ENCODE measurements at places on chromosomes 5 and 9. TPM values are rescaled to one million over a fixed set of nuclear protein-coding genes. Genes with fewer than 3 reads are reported as not detected.
A peak's percentile ranks its signal among the peaks of the same experiment; 100 is the strongest.

DNA sequence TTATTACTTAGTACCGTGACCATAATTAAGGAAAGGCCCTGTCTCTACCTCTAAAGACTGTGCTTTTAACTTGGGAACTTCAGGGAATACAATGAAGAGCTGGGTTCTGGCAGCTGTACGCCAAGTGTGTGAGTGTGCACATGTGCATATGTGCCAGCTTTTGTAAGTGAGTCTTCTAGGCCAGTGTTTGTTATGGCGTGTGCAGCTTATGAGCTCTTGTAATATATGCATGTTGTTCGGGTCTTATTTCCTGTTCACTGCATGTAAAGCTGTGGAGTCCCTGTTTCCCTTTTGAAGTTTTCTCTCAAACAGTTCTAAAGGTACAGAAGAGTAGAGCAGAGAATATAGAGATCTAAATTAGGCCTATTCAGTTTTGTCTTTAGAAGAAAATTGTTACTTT is 30.5 kb downstream of the TGFBR1 start:
- DNase-seq, result no peak

GRCh38 chr5:160938532-160938931 is 86.5 kb upstream of the ATP10B start:
- no peak for DNase-seq

SAXO1 gene
- polyA plus RNA-seq, result 0.20 TPM

- DNase-seq, result no peak
Measured at GRCh38 chr5:117487556-117487955, 912.9 kb upstream of the SEMA6A start.

DNA sequence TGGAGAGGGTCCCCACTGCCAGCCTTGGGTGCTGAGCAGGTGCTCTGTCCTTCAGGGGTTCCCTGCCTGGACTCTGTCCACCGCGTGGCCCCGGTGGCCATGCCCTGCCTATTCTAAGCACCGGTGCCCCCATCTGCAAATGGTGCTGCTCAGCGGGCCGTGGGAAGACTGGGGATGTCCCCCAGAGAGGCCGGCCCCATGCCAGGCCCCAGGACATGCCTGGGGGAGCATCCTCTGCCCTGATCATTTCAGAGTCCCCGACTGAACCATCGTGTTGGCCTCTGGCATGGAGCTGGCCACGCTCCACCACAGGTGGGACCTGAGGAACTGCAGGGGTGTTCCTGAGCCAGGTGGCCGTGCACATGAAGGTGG is 64.7 kb downstream of the RXRA start:
- DNase-seq, result no peak

- DNase-seq, result peak; percentile 80
Measured at GRCh38 chr5:176629853-176630680, at the start of the genes EIF4E1B and SNCB. EIF4E1B (plus strand) TSS chr5:176630675; CDS start chr5:176642788, 12,113 bp downstream. SNCB (minus strand) TSS chr5:176630534; CDS start chr5:176629654, 880 bp downstream.

TNC gene
- 157 TPM for polyA plus RNA-seq

FRMPD1 gene
- 6.1 TPM for polyA plus RNA-seq

DNA sequence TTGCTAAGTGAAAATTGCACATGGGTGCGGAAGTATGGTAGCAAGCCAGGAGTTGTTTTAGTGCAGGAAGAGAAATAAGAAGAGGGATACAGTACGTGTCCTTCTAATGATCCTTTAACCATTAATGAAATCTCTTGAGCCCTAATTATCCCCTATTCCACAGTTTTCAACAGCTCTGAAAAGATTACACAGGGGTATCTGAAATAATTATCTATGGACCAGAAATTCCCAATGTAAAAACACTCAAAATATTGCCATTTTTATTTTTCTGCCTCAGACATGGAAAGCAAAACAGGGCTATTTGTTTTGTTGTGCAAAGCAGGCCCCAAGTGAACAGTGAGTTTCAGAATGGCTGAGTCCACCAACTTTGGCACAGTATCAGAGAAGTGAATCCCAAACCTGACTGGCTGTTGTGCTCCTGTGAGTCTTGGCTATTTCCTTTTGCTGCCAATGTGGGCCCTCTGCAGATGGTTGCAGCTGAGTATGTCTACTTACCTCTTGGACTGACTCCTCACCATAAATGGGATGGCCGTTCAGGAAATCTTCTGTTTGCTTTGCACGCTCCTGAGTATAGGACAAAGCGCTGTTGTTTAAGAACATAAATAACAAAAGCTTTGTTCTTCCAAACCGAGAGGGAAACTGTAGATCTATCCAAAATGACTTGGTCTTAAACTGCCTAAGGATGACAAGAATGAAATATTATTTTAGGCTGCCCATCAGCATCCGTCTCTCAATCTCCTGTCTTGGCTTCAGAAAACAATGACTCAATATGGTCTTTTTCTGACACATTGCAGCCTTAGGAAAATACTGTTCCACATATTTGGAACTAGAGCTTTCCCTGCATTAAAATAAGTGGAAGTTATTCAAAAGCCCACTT is 204.1 kb downstream of the DEPDC1B start:
- DNase-seq, result no peak

GRCh38 chr5:509611-510185 is 14.6 kb downstream of the SLC9A3 start:
- DNase-seq, result no peak

DNA sequence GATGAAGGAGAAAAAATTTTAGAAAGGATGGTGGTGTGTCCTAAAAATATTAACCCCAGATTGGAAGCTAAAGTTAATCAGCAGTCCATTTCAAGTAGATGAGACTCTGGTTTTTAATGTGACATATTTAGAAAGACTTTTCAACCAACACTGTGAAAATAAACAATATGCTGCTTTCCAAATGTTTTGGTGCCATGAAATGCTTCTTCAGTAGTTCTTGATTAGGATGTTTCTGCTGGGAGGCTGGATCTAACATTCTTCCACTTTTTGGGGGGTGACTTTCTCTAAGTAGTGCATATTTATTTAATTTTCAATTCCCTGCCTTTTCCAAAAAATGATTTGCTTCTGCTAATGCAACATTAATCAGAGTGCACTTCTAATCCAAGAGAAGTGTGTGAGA is 593.3 kb upstream of the DMAC1 start:
- no peak for DNase-seq

Data from spinal cord (tissue), 10 donors.